ENCODE measurements at places on chromosomes 16 and 17. TPM values are rescaled to one million over a fixed set of nuclear protein-coding genes. Genes with fewer than 3 reads are reported as not detected.
A peak's percentile ranks its signal among the peaks of the same experiment; 100 is the strongest.

CYBA gene
- 42.6 TPM for total RNA-seq

DNA sequence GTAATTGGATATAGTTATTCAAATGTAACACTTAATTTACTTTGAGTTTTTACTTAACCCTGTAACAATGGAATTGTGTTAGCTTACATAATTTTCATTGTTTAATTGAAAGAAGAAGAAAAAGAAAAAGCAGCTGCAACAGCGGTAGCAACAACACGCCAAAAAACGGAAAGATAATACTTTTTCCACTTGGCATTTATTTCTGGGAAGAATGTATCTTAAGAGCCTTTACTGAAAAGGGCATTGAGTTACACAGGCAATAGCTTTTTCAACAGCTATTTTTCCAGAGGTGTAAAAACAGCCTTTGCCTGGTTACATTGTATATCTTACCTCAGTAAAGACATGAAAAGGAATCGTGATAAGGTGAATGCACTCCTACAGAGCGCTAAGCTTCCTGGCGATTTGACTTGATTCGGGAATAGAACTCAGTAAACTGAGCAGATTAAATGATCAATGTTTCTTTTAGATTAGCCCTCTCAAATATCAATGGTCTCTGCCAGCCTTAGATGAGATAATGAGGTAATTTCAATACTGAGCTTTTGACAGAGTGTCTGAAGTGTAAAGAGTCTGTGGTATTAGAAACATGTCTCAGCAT is 311.3 kb downstream of the CDH13 start:
- DNase-seq = no peak

RAB37 gene
- total RNA-seq = 1.9 TPM

GRCh38 chr17:44920565-44920940 is 5.3 kb upstream of the GFAP start:
- no peak for DNase-seq

- DNase-seq = no peak
Measured at GRCh38 chr17:54153423-54153822, 330.7 kb downstream of the KIF2B start.

- DNase-seq = peak; percentile 5
Measured at GRCh38 chr17:82878527-82878926, 38.7 kb upstream of the ZNF750 start.

- no peak for DNase-seq
Measured at GRCh38 chr17:55794725-55795482, 44.1 kb downstream of the PCTP start.

GRCh38 chr16:11737713-11738112 is 4.9 kb downstream of the TXNDC11 start:
- DNase-seq = no peak

DNA sequence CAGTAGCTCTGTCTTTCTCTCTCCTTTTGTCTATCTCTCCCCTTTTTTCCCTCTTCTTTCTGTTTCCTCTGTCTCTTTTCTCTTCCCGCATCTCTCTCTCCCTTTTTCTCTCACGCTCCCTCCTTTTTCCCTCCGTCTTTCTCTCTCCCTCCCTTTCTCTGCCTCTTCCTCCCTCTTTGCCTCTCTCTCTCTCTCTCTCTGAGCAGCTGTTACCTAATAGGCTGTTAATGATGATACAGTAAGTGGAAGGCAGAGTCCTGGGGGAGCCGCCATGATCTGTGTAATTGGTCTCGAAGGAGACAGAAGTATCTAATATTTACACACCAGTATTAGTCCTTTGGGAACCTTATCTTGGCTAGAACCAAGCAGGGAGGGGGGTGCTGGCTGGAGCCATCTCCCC is 136.1 kb upstream of the CIBAR2 start:
- no peak for DNase-seq

DNA sequence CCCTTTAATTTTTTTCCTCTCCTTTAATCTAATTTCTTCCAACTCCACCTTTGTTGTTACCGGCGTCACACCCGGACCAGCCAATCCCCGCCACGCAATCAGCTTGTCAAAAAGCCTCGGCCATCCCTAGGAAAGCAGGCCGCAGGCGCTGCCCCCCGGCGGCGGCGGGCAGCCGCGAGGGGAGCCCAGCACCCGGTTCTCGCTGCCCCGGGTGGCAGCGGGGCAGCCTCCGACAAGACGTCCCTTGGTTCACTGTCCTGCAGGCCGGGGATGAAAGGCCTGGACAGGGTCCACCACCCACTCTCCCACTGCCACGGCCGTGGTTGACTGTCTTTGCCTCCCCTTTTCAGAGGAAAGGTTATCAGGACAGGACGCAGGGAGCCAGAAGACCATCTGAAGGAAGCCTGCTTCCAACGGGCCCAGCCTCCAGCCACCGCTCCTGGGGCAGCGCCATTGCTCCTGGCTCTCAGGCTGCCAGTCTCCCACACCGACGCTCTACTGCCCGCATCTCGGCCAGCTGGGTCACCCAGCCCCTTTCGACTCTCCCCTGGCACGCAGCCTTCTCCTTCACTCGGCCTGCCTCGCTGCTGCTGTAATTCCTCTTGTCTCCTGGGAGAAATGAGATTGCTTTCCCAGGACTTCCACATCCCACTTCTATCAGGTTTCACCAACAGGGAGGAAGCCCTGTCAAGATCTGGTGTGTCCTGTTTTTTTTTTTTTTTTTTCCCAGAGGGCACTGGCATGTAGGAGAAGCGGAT is 2.8 kb upstream of the UBTF start:
- DNase-seq = peak; percentile 80

- no peak for DNase-seq
Measured at GRCh38 chr16:53112015-53112414, 57.2 kb downstream of the CHD9 start.

GRCh38 chr17:79790805-79791734 is 5.8 kb downstream of the CBX8 start:
- no peak for DNase-seq

LCAT gene
- total RNA-seq = 23.2 TPM

- DNase-seq = no peak
Measured at GRCh38 chr17:81685108-81685507, 1.3 kb downstream of the HGS start.

- DNase-seq = no peak
Measured at GRCh38 chr16:64712026-64712425, 409.8 kb downstream of the CDH11 start.

DNA sequence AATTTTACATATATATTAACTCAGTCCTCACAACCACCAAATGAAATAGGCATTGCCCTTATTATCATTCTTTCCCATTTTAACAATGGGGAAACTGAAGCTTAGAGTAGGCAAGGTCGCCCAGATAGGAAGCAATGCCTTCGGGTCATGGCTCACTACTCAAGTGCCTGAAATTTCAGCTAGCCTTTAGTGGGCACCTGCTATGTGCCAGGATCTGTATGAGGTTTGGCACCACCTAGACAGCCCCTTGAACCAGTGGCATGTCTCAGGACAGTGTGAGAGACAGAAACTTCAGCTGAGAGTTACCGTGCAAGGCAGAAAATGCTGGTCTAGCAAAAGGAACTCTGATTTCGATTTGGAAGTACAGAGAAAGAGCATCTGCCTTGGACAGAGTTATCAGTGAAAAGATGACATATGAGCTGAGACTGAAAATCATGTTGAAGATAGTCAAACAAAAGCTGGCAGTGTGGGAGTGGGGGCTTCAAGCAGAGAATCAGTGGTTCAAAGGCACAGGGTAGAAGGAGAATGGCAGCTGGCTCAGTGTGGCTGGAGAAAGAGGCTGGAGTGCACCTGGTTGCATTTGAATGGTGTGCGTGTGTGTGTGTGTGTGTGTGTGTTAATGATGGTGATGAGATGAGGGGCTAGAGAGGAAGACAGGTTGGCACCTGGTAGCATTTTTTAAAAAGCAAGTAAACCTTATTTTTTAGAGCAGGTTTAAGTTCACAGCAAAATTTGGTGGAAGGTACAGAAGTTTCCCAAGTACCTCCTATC is 29.1 kb downstream of the CDH13 start:
- no peak for DNase-seq

CRYM gene
- 147 TPM for total RNA-seq

GRCh38 chr16:53503991-53504663 is 1.1 kb upstream of the AKTIP start:
- peak; percentile 58 for DNase-seq

GRCh38 chr16:57725554-57725953 is 10.0 kb upstream of the KATNB1 start:
- no peak for DNase-seq

- DNase-seq = no peak
Measured at GRCh38 chr16:27254262-27254811, 14.2 kb downstream of the NSMCE1 start.

DNA sequence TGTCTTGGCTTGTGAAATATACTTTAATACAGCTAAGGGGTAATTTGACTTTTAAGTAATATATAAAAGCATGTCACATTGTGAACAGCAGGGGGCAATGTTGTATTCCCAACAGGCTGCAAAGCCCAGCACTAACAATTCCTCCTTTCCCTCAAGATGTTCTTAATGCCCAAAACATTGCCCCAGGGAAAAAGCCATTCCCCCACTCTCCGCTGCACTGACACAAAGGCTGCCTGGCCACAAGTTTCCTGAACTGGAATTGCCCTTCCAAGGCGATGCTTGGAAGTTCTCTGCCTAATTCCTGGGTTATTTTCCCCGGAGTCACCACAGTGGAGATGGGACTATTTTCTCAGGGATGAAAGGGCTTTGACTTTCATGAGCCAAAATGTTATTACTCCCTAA is 27.2 kb downstream of the CLEC16A start:
- no peak for DNase-seq

TAT gene
- total RNA-seq = not detected

DNA sequence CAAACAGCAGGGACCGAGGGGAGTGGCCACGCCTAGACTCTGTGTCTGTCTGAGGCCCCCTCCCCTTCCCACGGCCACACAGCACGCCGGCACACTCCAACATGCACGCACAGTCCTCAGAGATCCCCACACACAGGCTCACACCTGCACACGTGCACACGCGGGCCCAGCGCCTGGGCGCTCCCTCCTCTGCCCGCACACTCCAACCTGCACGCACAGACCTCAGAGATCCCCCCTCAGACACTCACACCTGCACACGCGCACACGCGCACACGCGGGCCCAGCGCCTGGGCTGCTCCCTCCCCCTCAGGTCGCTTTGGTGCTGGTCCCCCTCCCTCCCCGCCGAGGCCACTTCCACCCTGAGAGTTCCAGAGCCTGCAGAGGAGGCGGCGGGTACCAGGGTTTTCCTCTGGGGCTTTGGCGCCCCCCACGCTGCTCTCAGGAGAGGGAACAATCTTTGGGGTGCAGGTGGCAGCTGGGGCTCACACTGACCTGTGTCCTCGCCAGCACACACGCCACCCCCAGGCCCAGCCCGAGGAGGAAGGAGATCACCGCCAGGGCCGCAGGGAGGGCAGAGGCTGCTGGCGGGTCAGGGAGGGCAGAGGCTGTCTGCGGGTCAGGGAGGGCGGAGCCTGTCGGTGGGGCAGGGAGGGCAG is 1.6 kb downstream of the CD7 start:
- DNase-seq = no peak
